ENCODE measurements at places on chromosomes 1 and 21. TPM values are rescaled to one million over a fixed set of nuclear protein-coding genes. Genes with fewer than 3 reads are reported as not detected.
A peak's percentile ranks its signal among the peaks of the same experiment; 100 is the strongest.

- DNase-seq, result no peak
Measured at GRCh38 chr1:84286071-84286470, 15.4 kb upstream of the SAMD13 start.

DNA sequence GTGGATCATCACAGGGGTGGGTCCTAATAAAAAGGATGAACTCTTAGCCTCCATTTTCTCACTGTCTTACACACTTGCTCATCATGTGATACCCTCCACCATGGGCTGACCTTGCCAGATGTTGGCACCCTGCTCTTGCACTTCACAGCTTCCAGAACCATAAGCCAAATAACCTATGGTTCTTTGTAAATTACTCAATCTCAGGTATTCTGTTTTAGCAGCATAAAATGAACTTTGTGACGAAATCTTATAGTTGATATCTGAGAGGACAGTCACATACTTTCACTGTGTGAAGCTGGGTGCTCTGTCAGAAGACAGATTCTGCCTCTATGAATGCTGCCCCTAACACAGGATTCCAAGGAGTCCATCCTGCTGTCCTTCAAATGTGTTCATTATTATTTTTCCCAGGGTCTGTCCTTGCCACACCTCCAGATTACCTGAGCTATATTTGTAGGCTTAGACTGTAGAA lies 13.8 kb downstream of the DUSP10 start:
- DNase-seq, result no peak

Gene C1orf115
- total RNA-seq, result 10.7 TPM

Gene OLFML2B
- 3.2 TPM for total RNA-seq

- no peak for DNase-seq
Measured at GRCh38 chr1:207109004-207109403, 5.0 kb downstream of the C4BPA start.

DNA sequence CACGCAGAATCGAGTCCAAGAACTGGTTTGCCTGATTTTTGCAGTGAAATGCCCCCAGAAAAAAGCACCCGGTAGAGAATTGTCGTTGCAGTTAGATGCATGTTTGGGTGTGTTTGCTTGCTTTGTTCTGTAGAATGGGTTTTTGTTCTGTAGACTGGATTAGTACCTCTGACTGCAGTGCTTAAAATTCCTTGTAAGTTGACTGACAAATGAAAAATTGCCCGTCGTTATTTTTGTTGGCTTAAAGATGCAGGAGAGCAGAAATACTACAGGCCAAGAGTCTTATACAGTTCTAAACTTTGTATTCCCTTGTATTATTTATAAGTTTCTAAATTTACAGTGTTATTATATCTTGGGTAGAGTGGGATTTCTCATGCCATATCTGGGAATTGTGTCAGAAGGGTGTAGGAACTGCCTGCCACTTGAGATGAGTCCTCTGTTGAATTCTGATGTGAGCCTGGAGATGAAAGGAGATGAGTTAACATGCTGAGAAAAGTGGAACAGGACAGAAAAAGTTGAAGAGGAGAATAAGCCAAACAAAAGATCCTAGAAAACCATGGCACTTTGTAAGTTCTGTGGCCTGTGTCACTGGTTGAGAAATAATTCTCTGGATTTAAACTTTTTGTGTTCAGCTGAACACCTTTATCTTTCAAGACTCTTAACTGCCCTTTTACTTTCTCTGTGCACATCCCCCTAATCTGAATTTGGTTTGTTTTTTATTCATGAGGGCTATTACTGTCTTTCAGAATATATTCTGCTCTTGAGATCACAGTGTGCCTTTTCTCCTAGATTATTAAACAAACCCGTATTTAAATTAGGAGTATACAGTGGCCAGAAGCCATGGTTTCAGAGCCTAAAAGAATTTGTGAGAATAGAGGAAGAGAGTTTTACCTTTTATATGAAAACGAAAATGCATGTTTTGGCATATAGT lies 1.4 kb downstream of the DESI2 start:
- DNase-seq, result peak; percentile 11

- no peak for DNase-seq
Measured at GRCh38 chr1:65001231-65001792, 35.0 kb upstream of the JAK1 start.

GRCh38 chr1:187384504-187384903 lies 555.8 kb downstream of the PLA2G4A start:
- no peak for DNase-seq

DNA sequence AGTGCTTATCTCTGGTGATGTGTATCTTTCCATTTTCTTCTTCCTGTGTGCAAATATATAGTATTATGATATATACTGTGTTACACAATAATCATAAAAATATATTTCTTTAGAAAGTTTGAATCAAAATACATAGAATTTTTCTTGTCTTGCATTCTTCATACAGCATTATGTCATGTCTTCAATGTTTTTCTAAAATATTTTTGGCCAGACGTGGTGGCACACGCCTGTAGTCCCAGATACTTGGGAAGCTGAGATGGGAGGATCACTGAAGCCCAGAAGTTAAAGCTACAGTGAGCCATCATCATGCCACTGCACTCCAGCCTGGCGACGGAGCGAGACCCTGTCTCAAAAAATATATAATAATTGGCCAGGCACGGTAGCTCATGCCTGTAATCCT lies 41.6 kb downstream of the IL6R start:
- no peak for DNase-seq

Gene SLAMF7
- total RNA-seq, result not detected

- DNase-seq, result no peak
Measured at GRCh38 chr1:21307663-21308305, 17.5 kb upstream of the ECE1 start.

Gene LCE3D
- total RNA-seq, result not detected

DNA sequence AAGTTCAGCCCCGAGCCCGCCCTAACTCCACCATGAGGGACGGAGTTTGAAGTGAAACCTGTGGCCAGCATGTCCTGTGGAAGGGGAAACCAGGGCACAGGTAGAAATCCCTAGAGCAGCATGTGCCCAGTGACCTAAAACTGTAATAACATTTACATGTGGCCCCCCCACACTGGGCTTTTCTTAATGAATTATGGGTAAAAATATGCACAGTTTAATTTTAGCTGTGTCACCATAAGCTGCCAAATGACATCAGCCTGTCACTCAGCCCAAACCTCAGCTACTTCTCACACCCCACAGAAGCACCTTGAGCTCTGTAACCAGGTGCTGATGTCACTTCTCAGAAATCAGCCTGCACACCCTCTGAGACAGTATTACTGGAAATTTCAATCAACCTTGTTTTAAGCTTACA lies 50.0 kb upstream of the SLC19A1 start:
- peak; percentile 17 for DNase-seq

DNA sequence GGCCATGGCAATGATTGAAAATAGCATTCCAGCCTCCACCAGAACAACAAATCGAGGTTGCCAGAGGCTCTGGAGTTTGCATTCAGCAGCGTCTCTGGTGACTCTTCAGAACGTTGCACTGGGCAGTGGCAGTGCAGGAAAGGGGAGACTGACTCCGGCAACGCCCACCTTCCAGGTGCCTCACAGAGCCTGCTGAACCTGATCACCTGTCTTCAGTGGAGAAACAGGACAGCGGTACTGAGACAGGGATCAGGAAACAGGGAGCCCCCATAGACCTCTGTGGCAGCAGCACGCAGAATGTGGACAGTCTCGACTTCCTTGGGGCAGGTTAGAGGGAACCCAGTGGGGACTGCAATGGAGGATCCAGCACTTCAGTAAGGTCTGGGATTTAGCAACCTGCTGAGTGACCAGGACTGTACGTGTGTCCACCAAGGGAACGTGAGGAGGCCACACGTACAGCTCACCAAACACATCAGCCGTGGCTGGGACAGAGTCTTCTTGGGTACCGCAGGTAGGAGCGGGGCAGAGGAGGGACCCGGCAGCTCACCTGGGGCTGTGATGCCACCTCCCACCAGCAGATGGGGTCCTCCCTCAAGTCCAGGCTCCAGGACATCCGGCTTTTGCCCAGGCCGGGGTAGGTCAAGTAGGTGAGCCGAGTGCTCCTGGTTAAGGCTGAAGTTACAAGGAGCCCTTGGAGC lies 128.6 kb downstream of the PRDM2 start:
- DNase-seq, result no peak

Gene CDK18
- total RNA-seq, result 14.6 TPM
